NCI-H774 (cell line): ENCODE measurements at places on chromosomes 11 and 22.

- no peak for DNase-seq
Measured at GRCh38 chr11:68750195-68751003, 921 bp downstream of the TESMIN start.

DNA sequence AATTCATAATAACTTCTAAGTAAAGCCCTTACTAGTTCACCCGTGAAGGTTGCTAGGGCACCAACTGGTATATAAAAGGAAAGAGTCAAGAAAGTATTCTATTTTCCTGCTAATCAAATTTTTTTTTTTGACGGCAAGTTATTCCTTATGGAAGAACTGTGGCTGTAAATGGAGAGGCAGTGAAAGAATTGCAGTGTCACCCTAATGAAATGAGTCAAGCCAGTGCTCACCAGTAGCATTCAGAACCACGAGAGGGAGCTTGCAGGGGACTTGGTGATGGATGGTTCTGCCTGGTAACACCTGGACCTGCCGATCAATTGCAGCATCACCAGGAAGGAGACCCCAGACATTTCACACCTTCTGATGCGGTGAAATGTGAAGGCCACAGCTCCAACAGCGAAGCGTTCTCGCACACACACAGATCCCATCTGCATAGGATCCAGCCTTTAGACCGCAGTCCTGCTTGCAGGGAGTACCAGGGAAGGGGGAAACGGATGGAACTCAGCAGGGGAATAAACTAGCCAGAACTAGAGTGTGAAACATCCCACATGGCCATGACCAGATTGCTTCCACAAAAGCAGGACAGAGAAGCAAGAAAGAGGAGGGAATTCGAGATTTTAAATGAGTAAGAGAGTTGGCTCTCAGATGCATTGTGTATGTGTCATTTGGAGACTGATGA is 326.2 kb downstream of the TBC1D22A start:
- DNase-seq = no peak

DNA sequence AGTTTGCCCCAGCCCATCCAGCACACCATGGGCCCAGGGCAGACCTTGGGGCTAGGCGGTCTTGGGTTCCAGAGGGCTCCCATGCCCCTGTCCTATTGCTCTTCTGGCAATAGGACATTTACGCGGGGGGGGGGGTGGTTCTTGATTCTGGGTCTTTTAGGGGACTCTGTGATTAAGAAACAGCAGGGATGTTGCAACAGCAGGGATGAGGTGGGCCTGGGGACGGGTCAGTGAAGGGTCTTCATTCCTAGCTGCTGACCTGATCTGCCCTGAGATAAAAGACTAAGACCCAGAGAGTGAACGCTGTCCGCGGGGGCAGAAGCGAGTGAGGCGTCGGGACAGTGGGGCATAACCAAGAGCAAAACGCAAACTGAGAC is 418 bp upstream of the ADAMTS15 start:
- no peak for DNase-seq

DNA sequence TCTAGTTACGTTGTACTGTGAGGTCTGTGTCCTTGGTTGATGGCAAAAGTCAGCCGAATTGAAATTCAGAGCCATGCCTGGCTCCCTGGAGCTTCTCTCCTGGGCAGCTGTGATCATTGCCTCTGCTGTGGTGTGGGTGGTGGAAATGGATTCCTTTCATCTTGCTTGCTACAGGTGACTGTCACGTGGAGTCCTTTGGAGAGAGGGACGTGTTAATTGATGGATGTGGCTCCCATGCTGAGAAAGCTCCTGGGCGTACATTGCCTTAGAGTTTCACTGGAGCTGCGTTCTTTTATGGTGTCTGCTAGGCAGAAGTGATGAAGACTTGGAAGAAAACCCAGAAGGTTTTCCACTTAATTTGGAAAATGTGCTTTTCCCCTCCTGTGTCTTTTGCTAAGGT is 41.9 kb upstream of the PPP6R3 start:
- DNase-seq = no peak

DNA sequence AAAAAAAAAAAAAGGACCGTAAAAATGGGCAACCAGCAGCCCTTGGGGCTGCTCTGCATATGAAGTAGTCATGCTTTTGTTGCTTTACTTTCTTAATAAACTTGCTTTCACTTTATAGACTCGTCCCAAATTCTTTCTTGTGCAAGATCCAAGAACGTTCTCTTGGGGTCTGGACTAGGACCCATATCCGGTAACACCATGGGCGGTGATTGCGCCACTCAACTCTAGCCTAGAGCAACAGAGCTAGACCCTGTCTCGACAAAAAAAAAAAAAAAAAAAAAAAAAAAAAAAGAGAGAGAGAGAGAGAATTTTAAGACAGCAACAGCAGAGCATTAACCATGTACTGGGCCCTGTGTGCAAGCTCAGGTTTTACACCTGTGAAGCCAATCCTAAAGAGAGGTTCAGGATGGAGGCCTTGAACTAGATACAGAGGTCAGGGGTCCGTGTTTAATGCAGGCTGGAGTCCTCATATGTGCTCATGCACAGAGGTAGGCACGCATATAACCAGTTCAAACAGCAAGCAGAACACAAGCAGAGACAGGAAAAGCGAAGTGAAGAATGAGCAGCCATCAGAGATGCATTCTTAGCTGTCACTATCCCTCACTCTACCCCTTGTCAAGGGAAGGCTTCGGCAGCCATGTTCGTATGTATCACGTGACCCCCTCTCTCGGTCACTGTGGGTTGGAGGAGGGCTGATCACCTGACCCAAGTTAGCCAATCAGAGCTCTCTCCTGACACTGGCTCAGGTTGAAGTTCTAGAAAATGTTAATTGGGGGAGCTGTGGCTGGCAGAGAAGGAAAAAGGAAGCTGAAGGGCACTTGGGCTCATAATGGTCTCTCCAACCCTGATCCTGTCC is 16.7 kb upstream of the SYT12 start:
- DNase-seq = no peak

GRCh38 chr11:58898106-58898505 is 41.2 kb upstream of the GLYATL1 start:
- no peak for DNase-seq

DNA sequence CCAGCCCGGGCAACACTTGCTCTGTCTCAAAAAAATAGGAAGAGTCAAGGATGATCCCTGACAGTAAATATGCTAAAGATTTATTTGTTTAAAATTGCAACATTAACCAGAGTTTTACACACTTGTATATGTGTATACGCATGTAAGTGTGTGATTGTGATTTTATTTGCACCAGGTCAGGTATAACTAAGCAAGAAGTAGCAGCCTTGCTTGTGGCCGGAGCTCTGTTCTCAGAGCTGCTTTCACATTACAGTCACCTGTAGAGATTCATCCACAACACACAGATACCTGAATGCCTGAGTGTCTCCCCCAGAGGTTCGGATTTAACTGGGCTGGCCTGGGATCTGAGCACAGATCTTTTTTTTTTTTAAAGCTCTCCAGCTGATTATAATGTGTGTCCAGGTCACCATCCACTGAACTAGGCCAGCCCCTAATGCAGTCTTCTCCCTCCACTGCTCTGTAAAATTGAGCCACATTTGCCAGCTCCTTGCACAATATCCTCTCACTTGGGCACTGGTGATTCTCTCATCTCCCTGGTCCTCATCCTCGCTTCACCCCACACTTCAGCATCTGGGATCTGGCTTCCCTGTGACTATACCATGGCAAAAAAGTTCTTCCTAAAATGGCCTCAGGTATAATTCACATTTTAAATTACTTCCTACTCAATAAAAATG is 48.3 kb downstream of the LIF start:
- DNase-seq = no peak
